ENCODE measurements at places on chromosomes 16 and 17. TPM values are rescaled to one million over a fixed set of nuclear protein-coding genes. Genes with fewer than 3 reads are reported as not detected.

The TK2 gene
- total RNA-seq = 18.3 TPM

The IFT20 gene
- total RNA-seq = 45.9 TPM

The TBC1D3I gene
- total RNA-seq = 0.10 TPM

The BAIAP3 gene
- total RNA-seq = 1.6 TPM

The ARHGDIG gene
- 3.6 TPM for total RNA-seq

The HOXB9 gene
- 7.1 TPM for total RNA-seq

The CDR2 gene
- 39.8 TPM for total RNA-seq

The FKBP10 gene
- 101 TPM for total RNA-seq

The SPNS2 gene
- total RNA-seq = 11.3 TPM

The TP53TG3C gene
- total RNA-seq = 0.24 TPM

The SGCA gene
- 2.9 TPM for total RNA-seq

The PFN1 gene
- 2,769 TPM for total RNA-seq

The CBLN1 gene
- not detected for total RNA-seq

Data from A549 treated with Hydrocortisone at 1 μM for 4 hours (cell line).